ENCODE measurements at places on chromosomes 11 and 22.

DNA sequence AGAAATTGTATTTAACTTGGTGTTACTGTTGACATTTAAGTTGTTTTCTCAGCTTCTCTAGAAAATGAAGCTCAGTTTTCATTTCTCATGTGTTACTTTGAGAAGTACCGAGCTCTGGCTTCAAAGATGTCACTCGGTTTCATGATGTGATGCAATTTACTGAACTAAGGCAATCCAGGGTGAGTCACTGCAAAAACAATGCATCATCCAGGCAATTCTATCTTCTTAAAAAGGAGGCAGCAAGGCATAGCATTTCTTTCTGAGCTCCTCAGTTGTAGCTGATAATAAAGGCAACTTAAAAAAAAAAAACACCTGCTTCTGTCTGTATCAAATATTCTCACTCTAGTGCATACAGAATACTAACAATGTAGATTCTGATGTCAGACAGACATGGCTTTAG is 91.1 kb upstream of the KCNA4 start:
- no peak for DNase-seq

DNA sequence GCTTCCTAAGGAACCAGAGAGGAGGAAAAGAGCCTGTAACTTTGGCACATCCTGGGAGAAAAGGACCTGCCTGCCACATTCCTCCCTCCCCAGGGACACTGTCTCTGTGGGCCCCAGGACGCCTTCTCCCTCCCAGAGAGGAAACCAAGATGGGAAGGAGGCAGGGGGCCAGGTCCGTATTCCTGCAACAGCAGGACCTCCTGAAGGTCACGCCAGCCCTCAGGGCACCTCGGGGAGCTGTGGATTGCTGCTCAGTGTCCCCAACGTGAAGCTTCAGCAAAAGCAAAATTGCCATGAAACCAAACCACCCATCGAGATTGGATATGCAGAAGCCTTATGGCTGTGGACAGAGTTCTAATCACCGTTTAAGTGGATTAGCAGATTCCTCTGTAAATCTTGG is 86.7 kb downstream of the ARHGAP8 start:
- DNase-seq, result no peak

DNA sequence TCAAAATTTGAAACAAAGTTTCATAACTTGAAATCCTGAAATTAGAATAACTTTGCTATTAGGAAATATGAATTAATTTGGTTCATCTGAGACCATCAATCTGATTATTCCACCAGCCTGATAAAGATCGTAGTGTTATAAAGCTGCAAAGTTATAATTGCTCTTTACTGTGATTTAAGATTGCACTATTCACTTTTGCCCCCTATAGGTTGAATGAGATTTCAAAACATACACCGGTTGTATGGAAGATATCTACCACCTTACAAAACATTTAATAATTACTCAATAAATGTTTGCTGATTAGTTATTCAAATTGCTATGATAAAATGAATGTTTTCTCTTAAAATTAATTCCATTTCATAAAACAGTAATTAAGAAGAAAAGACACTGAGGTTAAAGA is 26.1 kb downstream of the APIP start:
- no peak for DNase-seq

GRCh38 chr11:94326947-94327346 is 22.6 kb downstream of the IZUMO1R start:
- no peak for DNase-seq

GRCh38 chr11:109789901-109790300 is 303.3 kb upstream of the ZC3H12C start:
- no peak for DNase-seq

DNA sequence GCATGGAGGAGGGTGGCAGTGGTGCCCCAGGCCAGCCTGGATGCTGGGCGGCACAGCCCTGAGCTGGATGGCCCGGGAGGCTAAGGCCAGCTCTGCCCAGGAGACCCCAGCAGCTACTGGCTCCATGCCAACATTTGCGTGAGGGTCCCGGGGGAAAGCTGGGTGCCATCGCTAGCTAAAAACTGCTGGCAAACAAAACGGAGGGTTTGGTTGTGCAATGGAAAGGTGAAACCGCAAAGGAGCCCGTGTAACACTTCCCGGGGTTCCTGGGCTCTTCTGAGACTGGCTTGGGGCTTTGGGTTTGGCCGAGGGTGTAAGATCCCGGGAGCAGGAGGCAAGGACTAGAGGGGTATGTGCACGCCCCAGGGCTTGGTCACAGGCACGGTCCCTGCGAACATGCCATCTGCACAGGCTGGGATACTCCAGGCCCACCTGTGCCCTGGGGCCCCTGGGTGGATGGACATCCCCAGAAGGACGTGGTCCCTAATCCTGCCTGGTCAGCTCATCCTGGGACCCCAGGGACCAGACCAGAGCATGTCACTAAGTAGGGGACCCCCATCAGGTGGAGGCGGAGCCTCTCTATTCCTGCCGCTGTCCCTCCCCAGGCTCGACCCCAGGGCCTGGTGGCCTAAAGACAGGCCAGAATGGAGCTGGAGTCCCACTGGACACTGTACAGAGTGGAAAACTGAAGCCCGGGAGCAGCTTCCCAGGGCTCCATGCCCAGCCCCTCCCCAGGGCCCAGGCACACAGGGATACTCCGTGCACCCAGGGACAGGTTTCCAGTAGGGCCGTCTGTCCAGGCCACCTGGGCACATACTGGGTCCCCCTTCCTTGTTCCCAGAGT is 44.6 kb downstream of the IGF2 start:
- DNase-seq, result no peak

DNA sequence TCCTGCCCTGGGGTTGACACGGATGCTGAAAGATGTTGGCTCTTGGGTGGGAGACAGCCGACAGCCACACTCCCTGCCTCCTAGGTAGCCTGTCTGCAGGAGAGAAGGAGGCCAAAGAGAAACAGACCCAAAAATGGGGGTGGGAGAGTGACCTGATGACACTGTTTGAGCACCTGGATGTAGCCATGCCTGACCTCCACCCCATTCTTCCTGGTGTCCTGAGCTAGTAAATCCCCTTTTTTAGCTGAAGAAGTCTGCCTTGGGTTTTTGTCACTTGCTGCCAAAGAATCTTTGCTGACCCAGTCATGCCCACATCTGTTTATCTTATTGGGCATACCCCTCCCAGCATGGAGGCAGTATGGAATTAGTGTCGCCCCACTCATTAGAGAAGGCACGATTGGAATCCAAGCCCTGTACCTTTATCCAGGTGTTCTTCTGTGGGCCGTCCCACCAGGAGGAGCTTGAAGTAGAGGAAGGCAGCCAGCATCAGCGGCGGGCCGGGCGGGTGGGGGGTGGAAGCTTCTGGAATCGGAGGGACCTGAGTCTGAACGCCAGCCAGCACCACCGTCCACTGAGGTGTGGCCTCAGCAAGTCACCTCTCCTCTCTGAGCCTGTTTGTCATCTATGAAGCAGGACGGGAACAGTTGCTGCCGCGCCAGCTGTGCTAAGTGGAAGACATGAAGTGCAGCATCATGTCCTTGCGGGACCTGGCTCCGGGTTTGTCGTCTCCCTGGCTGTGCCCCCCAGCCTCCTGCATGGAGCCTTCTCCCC is 37.8 kb downstream of the IGHMBP2 start:
- no peak for DNase-seq

DNA sequence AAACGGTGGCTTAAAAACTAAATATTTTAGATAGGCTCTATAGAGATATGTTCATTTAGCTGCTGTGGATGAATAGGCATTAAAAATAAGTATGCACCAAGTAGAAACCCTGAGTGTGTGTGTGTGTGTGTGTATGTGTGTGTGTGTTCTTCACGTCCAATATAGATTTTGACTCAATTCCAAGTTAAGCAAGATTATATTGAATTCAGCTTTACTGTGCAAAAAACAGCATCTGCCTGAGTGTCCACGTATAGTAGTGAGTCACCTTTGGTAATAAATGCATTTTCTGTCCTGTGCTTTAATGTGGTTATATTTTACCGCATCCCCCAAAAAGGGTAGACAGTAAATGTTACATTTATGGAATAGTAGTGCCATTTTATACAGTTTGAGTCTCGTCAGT is 71.2 kb downstream of the PDHX start:
- no peak for DNase-seq

All from stimulated activated CD4-positive, alpha-beta T cell treated with anti-CD3 and anti-CD28 coated beads, Interleukin-1b, Interleukin-23, amount 100 ng/mL, for 1 hour (primary cell).